NCI-H187 (cell line): ENCODE measurements at places on chromosomes 16 and 17.

DNA sequence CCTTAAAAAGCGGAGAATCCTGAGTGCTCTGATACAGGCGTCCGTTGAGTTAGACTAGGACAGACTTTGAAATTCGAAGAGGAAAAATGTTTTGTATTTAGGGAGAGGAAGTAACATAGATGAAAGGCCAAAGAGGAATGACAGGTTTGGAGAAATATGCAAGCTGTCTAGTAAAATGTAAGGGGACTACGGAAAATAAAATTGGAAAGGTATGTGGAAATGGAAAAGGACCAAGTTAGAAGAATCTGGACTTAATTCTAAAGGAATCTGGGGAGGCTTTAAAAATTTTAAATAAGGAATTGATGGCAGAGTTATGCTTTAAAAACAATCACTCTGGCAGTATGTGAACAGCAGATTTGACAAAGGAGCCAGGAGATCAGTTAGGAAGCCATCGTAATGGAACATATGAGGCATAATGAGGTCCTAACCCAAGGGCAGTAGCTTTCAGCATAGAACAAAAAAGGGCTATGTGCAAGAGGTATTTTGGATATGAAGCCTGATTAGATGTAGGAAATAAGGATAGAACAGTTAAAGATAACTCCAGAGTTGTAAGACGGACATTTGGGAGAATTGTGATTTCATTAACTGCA is 38.3 kb downstream of the CYB561 start:
- DNase-seq: no peak

DNA sequence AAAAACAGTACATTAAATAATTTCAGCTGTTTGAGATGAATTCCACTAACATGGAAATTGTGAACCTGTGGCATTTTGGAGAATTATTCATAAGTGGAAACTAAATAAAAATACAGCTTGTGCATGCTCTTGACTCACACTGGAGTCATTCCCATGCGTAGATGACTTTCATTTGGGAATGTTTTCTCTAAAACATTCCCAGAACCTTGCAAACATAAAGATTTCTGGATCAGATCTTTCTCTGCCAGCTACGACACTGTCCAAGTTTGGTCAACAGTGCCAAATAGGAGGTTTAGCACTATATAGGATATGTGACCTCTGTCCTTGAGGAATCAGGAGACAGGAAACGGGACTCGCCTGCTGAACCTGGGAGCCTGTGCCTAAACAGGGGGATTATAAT is 400.9 kb downstream of the SLC39A11 start:
- DNase-seq: no peak

- no peak for DNase-seq
Observed at GRCh38 chr17:54882950-54883349, 17.7 kb upstream of the TOM1L1 start.

- no peak for DNase-seq
Observed at GRCh38 chr17:33982909-33983308, 272.2 kb upstream of the CCL2 start.

GRCh38 chr17:74203439-74204240 is at the start of gene RPL38:
Gene RPL38, plus strand, starts transcription at chr17:74203678. Its CDS starts 278 bp downstream, at chr17:74203956.
- DNase-seq: peak; percentile 90

DNA sequence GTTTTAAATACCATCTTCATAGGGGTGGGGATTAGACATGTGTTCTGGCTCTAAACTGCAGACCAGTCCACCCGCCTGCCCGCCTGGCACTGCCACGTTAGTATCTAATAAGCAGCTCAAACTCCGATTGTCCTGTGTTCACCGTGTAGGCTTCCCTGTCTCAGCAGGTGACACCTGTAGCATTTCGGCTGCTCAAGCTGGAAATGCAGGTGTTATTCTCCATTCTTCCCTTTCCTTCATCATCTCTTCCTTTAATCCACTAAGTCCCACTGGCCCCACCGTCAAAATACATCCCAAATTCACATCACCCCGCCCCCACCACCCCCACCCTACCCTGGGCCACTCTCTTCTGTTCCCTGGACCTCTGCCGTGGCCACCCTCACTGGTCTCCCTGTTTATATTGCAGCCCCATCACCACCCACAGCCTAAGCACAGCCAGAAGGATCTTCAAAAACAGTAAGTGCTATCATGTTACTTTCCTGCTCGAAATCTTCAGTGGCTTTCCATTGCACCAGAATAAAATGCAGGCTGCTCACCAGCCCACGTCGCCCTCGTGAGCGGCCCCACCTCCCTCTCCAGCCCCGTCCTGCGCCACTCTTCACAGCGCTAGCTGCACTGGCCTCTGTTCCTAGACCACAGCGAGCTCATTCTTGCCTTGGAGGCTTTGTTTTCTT is 65.1 kb downstream of the RTN4RL1 start:
- peak; percentile 19 for DNase-seq

DNA sequence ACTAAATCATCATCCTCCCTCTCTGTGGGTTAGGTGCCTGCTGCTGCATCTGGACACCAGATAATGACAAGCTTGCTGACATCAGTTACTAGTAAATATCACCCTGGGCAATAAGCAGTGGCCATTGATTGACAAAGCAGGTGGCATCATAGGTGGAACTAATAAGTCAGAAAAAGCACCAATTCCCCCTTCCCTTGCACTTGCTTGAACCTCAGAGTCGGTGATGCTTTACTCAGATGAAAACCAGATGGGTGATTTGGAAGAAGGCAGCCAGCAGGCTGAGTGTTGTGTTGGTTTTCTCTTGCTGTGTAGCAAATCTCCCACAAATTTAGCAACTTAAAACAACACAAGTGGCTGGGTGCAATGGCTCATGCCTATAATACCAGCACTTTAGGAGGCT is 146.9 kb upstream of the NOL11 start:
- no peak for DNase-seq

DNA sequence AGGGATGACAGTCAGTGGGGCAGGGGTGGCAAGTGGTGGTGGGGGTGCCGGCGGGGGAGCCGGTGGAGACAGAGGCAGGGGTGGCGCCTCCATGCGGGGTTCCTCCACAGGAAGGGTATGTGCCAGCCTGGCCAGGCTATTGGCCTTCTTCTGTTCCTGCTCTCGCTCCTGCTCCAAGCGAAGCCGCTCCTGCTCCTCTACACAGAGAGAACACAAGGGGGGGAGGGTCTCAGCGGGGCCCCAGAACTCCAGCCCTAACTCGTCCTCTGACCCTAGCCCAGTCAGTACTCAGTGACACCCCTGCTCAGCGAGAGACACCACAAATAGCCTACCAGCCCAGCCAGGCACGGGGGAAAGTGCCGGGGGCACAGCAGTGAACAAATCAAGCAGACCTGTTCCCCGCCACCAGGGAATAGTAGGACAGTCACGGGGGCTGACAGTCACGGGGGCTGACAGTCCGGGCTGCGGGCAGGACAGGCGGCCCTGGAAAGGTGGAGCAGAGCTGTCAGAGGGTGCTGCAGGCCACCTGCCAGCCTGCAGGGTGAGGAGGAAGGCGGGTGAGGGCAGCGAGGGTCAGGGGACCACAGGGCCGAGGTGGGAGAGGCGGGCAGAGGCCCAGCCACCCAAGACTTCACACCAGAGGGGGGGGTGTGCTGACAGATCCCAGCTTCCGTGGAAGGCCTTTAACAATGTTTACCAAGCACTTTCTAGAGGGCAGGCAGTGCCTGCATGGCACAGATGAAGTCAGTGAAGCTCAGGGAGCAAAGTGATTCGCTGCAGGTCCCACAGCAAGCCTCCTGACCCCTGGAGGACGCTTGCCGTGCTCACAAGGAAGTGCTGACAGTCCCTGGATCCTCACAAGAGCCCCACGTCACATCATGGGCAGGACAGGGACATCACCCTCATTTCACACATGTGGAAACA is 5.3 kb downstream of the MNT start:
- no peak for DNase-seq

- no peak for DNase-seq
Observed at GRCh38 chr16:30407804-30408534, 563 bp downstream of the ZNF771 start.

- no peak for DNase-seq
Observed at GRCh38 chr17:72457712-72458111, 336.9 kb downstream of the SOX9 start.

DNA sequence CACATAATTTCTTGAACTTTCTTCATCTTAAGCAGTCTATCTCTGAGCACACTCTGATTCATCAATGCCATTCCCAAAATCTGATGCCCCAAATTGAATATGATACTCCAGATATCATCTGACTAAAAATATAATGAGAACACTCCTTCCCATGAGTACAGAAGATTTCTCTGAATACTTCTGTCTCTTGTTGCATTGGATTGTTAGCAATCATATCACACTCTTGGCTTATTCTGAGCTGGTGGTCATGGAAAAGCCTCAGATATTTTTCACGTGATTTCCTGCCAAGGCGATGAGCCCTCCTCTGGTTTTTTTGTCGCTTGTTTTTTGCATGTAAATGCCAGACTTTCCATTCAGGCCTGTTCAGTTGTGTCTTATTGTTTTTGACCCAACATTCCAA is 87.2 kb downstream of the NOG start:
- DNase-seq: no peak

DNA sequence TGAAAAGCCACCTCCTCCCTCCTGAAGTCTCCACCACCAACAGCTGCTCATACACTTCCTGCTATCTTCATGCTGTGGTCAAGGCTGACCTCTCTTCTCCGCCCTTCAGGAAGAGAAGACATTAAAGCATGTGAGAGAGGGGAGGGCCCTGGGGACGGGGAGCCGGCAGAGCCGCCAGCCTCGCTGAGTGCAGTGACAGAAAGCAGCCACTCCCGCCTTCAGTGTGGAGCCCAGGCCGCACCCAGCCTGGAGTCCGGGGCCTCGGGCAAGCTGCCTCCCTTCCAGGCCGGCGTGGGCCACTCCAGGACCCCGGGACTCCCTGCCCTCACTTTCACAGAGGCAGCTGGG is 94.7 kb upstream of the TNRC6C start:
- peak; percentile 56 for DNase-seq

- no peak for DNase-seq
Observed at GRCh38 chr17:9173386-9173983, 152.2 kb downstream of the NTN1 start.

GRCh38 chr17:34851961-34852540 is 109.2 kb downstream of the CCT6B start:
- no peak for DNase-seq

GRCh38 chr17:4498461-4499397 is at the start of gene SPNS2:
Gene SPNS2, plus strand, starts transcription at chr17:4498881. Its CDS starts 167 bp downstream, at chr17:4499048.
- no peak for DNase-seq

DNA sequence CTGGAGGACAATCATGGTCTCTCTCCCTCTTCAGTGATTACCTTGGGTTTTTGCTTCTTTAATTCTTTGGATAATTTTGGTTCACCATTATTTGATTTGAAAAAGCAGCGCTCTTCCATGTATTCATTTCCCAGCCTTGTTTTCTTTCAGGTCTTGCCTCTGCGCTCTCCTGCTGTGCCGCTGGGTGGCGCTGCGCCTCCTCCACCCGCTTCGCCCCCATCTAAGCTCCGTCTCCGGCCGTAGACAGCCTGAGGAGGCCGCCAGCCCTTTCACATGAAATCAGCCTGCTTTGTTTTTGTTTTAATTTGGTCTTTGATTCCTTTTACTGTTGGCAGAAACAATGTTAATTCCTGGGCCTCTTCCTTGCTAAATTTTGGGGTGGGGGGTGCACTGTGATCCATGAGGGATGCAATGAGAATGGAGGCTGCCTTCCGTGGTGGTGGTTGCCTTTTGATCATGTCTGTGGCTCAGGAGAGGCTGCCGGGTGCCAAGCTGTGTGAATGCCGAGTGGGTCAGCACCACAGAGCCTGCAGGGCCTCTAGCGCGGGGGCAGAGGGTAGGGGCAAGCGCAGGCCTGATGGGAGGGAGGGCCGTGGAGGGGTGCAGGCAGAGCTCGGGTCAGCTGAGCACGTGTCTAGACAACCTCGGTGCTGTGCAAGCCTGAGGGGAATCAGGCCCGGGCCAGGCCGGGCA is 64.1 kb downstream of the PLD6 start:
- DNase-seq: no peak

DNA sequence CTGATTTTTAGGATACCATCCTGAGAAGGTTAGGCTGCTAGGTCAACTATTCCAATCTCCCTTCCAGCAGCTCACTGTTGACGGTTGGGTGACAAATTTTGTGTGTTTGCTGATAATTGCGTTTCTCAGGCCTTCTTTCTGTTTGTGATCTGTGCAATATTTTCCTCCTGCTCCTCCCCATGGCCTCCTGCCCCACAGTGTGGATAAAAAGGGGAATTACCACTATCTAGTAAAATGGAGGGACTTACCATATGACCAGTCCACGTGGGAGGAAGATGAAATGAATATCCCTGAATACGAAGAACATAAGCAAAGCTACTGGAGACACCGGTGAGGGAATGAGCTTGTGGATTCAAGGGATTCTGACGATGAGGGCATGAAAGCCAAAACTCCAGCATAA is 9.2 kb downstream of the CHD3 start:
- no peak for DNase-seq

DNA sequence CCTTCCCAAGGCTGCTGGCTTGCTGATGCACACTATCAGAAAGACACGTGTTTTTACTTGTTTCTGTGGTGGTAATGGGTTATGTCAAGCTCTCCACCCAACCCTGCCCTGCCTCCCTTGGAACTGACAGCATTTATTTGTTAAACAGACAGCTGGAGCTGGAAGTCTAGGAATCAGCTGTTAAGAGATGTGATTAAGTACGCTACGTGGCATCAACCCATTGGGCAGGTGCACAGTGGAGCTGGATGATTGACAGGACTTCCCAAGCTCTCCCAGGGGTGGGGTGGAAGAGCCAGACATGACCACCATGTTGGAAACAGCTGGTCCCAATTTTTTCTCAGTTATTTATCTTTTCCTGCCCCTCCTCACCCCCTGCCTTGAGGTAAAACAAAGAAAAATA is 49.4 kb downstream of the ADAMTS18 start:
- DNase-seq: no peak

DNA sequence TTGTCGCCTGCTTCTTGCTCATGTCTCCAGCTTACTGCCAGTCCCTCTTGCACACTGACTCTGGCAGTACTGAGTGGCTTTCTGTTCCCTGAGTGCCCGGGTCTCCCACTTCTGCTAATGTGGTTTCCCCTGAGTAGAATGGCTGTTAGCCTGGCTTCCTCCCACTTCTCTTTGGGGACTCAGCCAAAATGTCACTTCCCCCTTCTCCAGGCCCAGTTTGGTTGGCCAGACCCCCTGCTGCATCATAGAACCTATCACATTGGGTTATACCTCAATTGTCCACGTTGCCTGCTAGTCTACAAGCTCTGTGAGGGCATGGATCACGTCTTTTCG is 304.4 kb downstream of the HS3ST3B1 start:
- no peak for DNase-seq

GRCh38 chr17:4722678-4723240 is 8.5 kb upstream of the MED11 start:
- no peak for DNase-seq

DNA sequence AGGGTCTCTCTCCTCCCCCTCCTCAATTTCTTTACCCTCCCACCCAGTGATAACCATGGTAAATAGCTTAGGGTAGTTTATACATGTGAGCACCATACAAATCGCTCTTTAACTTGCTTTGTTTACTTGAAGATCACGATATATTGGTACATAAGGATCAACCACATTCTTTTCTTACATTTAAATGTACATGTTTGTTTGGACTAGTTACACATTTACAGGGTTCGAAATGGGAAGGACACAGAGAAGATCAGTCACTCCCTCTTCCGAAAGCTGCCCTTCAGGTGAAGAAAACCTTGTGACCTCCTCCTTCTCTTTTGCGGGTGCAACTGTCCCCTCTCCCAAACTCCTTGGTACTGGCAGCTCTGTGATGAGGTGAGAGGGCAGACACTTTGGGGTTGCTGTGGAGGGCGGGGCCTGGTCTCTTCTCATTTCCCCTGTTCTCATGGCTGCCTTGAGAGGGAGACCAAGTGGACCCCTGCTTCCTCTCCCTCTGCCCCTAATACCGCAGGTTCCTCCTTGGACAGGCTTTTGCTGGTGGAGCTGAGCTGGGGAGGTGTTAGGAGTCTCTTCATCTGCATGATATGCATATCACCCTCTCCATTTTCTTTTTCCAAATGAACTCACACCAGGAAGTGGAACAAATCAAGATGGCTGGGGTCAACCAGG is 4.7 kb upstream of the PIK3R6 start:
- no peak for DNase-seq
